ENCODE measurements at places on chromosomes 2 and 18.
A peak's percentile ranks its signal among the peaks of the same experiment; 100 is the strongest.

DNA sequence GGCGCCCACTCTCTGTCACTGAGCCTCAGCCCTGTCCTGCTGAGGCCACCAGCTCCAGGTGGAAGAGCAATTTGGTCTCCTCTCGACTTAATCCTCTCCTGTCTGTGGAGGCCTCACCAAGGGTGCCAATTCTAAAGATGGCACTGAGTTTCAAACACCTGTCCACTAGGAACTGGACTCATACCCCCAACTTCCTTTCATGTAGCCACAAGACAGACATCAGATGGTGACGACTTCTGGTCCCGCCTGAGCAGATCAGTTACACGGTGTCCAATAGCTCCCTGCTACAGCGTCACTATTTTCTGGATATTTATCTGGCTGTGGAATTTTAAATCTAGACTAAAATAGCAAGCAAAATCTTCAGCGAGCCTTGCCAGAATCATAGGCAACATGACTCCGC is 24.5 kb upstream of the SP5 start:
- no peak for DNase-seq

DNA sequence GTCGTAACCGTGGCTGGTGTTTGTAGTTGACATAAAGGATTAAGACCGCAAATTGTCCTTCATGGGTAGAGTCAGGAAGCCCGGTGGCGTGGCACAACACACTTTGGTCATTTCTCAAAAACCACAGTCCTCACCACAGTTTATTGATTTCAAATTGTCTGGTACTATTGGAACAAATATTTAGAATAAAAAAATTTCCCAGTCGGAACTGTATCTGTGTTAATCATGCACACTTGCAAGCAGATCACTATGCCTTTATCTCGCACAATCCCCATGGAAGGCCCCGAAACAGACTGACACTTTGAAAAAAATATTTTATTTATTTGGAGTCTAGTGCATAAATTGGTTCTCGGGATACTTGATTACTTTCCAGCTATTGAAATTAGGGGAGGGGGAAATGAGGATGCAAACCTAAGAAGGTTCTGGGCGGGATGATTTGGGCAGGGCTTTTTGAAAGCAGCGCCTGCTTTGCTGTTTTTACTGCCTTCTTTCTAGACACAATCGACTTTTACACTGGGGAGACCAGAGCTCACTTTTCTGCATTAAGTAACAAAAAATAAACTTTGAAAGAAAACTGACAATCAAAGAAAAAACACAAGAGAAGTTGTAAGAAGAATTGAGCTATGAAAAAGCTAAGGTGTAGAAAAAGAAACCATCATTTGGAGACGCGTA is 15.4 kb upstream of the HOXD1 start:
- DNase-seq: no peak

DNA sequence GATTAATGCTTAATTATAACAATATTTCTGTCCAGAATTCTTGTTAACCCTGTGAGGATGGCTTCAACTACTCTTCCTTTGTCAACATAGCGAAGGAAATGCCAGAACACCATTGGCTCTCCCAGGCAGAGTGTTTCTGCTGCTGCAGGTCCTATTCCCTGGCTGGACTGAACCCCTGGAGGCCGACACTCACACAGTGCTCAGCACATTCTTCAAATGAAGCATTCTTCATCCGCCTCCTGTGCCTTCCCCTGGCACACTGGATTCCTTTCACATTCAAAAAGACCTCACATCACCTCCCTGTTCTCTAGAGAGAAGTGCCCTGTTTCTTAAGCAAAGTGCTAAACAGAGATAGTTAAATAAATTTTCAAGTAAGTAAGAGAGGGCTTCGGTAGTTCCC is 187.3 kb upstream of the MSH6 start:
- DNase-seq: no peak

DNA sequence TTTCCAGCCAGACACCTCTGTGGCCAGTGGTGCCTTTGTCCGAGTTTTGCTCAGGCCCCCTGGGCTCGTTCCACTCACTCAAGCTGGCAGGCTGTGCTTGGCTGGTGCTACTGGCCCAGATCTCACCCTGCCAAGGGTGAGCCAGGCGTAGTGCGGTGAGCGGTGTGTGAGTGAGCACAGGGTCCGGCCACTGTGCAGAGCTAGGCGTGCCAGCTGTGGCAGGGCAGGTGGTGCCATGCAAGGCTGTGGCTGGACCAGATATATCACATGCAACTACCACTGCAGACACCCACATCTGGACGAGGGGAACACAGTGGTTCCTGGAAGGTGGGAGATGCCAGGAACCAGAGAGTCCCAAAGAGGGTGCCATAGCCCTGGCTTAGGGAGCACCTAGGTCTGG is 70.1 kb downstream of the SRBD1 start:
- DNase-seq: no peak

- no peak for DNase-seq
These were observed 35.5 kb downstream of the SDC1 start for GRCh38 chr2:20189299-20189931.

DNA sequence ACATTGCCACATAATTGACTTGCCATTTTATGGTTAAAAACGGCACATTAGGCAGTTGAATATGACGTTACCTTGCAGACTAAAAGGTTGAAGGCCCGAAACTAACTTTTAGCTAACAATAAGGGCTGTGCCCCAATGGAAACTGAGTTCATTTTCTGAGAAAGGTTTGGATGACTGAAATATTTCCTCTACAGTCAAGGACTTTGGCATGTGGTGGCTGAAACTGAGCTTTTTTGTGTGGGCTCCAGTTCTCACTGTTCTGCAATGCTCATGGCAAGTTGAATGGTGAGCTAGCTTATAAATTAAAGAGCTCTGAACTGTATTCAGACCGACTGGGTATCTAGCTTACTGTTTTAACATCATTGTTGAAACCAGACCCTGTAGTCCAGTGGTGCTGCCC is 23.8 kb upstream of the TXNDC2 start:
- no peak for DNase-seq

DNA sequence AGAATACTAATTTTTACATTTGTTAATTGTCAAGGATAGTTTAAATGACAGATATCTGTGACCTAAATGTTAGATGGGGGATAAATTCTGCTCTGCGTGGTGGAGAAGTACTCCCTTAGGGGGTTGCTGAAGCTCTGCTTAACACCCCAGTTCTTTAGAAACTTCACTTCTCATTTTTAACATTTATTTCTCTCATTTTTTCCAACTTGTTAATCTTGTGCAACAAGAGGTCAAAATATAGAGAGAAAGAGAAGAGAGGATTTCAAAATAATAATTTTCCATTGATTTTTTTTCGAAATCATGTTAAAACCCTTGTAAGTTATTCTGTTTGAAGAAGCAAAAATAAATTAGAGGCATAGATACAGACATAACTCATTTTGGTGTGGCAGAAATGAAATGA is 61.3 kb upstream of the SLC8A1 start:
- no peak for DNase-seq

- DNase-seq: no peak
These were observed 15.6 kb downstream of the SUCLG1 start for GRCh38 chr2:84443477-84443876.

- DNase-seq: no peak
These were observed 36.5 kb upstream of the ST3GAL5 start for GRCh38 chr2:85925216-85925671.

- no peak for DNase-seq
These were observed 101.0 kb downstream of the PKP4 start for GRCh38 chr2:158557752-158558151.

- no peak for DNase-seq
These were observed 198.0 kb upstream of the SALL3 start for GRCh38 chr18:78781601-78781960.

- DNase-seq: peak; percentile 42
These were observed 631.8 kb upstream of the ID2 start for GRCh38 chr2:8049851-8050571.

DNA sequence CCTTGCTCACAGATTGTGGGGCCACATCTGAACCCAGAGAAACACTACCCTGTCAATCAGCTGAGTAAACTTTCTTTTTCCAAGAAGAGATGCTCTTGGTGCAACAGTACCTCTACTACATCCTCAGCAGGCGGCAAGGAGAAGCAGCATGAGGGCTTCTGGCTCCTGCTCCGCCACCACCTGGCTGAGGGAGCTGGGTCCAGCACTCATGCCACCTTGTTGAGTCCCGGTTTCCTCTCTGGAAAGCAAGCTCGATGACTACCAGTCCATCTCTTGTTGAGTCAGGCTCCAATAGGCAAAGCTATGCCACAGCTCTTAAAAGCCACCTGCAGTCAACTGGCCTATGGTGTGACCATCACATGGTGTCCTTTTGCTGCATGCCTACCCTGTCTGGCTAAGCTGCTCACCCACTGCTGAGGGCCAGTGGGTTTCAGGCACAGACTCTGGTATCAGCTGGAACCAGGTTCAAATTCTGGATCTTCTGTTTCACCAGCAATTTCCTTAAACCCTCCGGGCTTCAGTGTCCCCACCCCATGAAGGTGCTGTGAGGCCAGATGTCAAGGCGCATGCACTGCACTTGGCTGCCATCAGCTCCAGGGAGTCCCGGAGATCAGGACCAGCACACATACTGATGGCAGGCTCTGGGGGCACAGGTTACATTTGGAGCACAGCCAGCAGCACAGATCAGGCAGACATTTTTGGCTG is 42.5 kb upstream of the ACAA2 start:
- no peak for DNase-seq

DNA sequence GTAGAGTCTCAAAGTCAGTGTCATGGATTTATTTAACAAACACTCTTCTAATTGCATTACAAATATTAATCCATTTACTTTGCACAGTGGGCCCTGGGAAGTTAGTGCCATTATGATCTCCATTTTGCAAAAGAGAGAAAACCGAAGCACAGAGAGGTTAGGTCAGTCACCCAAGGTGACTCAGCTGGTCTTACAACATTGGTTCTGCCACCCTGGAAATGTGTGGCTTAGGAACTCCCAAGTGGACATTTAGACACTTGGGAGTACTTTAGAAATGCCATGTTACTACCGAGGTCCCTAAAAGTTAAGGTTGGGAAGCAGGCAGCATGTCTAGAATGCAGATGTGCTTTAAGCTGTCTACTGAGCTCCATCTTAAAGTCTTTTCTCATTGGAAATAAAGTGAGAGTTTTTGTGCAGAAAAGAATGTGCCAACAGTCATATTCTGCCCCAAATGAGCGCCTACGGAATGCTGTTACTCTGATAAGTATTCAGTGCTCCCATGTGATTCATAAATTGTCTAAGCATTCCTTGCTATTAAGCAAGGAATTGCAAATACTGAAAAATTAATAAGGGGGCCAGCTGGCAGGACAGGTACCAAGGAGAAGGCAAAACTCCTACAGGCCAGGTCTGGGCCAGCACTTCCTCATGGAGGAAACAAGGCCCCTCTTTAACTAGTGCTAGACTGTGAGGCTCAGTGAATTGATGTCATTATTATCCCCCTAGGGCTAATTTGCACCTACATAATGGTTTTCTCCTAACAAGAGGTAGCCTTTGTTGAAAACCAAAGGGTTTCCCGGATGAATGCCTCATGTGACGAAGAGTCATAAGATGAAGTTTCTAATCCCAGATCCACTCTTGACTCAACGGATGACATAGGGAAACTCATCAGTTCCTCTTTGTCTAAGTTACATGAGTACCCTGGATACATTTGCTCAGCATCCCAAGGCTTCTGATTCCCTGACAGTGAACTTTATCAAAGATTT is 16.3 kb downstream of the NRP2 start:
- no peak for DNase-seq

DNA sequence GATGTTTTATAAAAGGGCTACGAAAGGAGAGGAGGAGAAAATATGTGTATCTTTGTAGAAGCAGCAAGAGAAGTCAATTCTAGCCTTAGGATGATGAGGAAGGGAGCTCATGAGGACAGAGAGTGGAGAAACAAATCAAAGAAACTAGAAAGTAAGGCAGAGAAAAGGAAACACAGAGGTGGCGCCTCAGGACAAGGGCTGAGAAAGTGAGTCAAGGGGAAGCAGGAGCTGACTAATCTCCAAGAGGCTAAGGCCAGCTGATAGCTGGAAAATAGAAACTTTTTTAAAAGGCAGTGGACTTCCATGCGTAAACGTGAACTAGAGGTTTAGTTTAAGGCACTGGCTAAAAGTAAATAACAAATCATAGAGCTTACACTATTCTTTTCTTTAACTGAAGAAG is 173.3 kb downstream of the ANKRD44 start:
- DNase-seq: no peak

All from stimulated activated CD4-positive, alpha-beta T cell treated with anti-CD3 and anti-CD28 coated beads, Interleukin-2, amount 100 ng/mL, for 48 hours (primary cell).